Neuronal stem cell (in vitro differentiated cells): ENCODE measurements at places on chromosomes 11 and 22.
A peak's percentile ranks its signal among the peaks of the same experiment; 100 is the strongest.

DNA sequence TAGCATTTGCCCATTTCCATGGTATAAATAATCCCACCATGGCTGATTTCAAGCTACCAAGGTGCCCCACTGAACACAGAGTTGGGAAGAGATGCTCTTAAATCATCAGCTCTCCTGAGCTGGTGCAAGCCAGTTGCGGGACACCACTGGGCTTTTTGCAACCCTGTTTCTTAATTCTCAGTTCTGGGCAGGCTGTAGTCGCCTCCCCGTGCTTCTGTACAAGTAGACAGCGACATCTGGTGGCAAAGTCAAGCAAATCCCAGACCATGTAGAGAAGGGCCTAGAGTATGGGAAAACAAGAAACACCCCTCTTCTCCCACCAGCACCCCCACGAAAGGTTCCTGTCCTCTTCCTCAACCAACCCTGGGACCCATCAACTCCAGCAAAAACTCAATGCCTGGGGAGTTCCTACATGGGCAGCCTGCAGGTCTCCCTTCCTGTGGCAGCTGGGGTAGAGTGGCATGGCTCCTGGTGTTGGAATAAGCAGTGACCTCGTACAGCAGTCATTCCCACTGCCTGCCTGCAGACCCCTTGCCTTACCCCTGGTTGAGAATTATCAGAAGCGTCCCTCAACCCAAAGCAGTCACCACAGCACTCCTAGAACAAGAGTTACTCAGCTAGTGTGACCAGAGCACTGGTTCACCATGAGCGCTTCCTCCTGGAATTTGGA lies 68.4 kb downstream of the IGLL5 start:
- H3K27me3 ChIP-seq = peaks cover 3% of the 10 kb centered on the region
- H3K36me3 ChIP-seq = no peaks in the 10 kb centered on the region
- DNase-seq = peak; percentile 79
- no peak overlapping the region for H3K27ac ChIP-seq
- no peaks in the 10 kb centered on the region for H3K4me1 ChIP-seq

DNA sequence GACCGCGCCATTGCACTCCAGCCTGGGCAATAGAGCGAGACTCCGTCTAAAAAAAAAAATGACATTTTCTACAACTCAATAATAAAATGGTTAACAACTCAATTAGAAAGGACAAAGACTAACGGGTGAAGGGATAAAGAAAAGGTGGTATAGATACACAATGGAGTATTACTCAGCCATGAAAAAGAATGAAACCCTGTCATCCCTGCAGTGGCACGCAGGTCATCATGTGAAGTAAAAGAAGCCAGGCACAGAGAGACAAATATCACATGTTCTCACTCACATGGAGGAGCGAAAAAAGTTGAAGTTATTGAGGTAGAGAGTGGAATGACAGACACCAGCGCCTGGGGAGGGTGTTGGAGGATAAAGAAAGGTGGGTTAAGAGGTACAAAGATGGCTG lies 39.0 kb downstream of the WNT7B start:
- H3K27ac ChIP-seq = no peak overlapping the region
- H3K36me3 ChIP-seq = no peaks in the 10 kb centered on the region
- H3K27me3 ChIP-seq = no peaks in the 10 kb centered on the region
- H3K4me3 ChIP-seq = no peak overlapping the region
- no peak for DNase-seq

DNA sequence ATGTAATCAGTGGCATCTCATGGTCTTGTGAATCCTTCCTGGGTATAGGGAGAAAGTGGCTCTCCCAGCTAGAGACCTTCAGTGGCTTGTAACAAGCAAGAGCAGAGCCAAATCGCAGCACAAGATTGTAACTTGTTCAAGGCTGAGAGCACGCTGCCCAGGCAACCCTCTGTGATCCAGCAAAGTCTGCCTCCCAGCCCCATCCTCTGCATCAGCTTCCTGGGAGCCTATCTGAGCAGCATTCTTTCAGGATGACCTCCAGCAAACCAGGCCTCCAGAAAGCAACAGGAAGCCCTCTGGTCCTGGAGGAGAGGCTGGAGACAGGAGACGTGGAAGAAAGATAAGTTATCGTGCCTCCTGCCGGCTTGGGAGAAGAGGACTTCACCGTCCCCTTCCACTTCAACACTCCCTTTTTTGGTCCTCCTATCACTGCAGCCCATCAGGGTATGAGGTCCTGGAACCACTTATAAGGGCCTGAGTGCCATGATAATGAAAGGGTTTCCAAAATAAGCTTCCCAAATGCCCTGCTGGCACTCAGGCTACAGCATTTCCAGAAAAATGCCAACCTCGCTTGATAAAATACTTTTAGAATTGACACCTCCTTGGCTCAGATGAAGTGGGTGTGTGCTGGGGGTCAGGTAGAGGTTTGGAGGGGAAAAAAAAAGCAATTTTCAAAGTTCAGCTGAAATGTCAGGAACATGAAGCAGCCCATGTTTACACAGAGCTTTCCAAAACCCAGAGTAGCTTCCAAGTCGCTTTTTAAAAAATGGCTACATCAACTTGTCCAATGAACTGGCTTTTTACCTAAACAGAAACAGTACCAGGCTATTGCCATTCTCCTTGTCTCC lies 80.2 kb downstream of the PLEKHA7 start:
- no peaks in the 10 kb centered on the region for H3K27me3 ChIP-seq
- no peaks in the 10 kb centered on the region for H3K36me3 ChIP-seq
- H3K4me3 ChIP-seq = no peak overlapping the region
- H3K4me1 ChIP-seq = no peaks in the 10 kb centered on the region
- H3K27ac ChIP-seq = no peak overlapping the region
- DNase-seq = no peak

- no peak within 1 kb of the TSS for H3K27ac ChIP-seq
- H3K4me1 ChIP-seq = no peaks in the 10 kb centered on the region
- no peak within 1 kb of the TSS for H3K4me3 ChIP-seq
- DNase-seq = no peak
- H3K27me3 ChIP-seq = no peaks in the 10 kb centered on the region
Measured at GRCh38 chr11:55634813-55635212, at the start of gene OR4P4. OR4P4 (plus strand) TSS chr11:55635113.

DNA sequence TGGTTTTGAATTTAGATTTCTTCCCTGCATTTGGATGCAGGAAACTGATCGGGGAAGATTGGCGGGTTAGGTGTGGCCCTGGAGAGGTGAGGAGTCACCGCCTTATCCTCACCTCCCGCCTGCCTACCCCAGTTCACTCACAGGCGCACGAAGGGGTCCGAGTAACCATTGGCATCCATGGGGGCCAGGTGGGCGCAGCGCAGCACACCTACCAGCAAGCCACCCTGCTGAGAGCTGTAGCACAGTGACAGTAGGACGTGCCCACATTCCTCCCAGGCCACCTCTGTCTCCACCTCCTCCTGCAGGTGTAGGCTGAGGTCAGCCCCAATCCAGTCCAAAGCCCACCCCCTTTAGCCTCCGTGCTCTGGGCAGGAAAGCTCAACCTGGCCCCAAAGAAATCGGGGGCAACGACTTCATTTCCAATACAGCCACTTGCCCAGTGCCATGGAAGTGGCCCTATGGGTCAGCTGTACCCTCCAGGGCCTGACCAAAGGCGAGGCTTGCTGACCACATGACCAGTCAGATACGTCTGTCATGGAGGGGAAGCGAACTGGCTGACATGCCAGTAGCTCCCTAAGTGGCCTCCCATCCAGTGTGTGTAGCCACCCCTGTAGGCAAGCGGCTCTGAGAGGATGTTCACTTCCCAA lies 6.7 kb downstream of the NDUFV1 start:
- DNase-seq = no peak
- H3K4me1 ChIP-seq = peaks cover 25% of the 10 kb centered on the region
- peaks cover 44% of the 10 kb centered on the region for H3K36me3 ChIP-seq
- no peak overlapping the region for H3K27ac ChIP-seq

GRCh38 chr22:28620244-28620922 lies 59.3 kb downstream of the TTC28 start:
- peaks cover 25% of the 10 kb centered on the region for H3K36me3 ChIP-seq
- H3K27ac ChIP-seq = no peak overlapping the region
- H3K4me3 ChIP-seq = no peak overlapping the region
- no peaks in the 10 kb centered on the region for H3K4me1 ChIP-seq

GRCh38 chr11:57599381-57599780 lies 1.9 kb downstream of the SERPING1 start:
- H3K27me3 ChIP-seq = no peaks in the 10 kb centered on the region
- peak overlapping the region; percentile 55 for H3K4me3 ChIP-seq
- DNase-seq = no peak
- no peak overlapping the region for H3K27ac ChIP-seq

DNA sequence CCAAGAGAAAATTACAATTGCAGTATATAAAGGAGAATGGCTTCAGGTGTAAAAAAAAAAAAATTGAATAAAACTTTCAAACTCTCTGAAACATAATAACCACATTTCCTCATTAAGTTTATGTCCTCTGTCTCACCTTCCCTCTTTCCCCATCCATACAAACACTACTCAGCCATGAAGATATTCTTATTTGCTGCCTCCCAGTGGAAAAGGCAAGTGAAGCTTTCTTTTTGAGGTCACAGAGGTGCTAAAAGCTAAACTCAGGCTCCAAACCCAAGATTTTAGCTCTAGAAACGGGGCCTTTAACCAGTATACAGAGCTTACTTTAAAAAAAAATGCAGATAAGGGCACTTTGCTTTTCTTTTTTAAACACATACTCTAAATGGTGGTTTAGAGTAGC lies 1568.5 kb downstream of the FAM181B start:
- no peaks in the 10 kb centered on the region for H3K36me3 ChIP-seq
- H3K27ac ChIP-seq = no peak overlapping the region
- H3K4me1 ChIP-seq = no peaks in the 10 kb centered on the region
- H3K27me3 ChIP-seq = no peaks in the 10 kb centered on the region
- no peak for DNase-seq

DNA sequence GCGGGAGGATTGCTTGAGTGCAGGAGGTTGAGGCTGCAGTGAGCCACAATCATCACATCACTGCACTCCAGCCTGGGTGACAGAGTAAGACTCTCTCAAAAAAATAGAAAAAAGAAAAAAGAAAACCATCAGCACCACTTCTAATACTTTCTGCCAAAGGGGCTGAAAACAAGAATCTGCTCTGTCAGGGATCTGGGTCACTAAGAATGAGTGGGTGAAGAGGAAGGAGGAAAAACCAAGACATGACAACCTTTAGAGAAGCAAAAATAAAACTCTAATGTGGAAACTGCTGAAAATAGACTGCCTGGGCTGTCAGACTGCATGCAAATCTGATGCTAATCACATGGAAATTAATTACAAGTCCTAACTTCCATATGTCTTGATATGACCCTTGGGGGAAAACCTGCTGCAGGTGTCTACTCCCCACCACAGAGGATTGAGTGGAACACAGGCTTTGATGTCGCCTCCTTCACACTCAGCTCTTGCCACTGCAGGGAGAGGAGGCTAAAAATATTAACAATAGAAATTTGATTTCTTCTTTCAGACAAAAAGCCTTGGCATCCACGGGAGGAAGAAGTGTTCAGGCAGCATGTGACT lies 62.5 kb upstream of the CRTAM start:
- no peaks in the 10 kb centered on the region for H3K27me3 ChIP-seq
- H3K4me1 ChIP-seq = no peaks in the 10 kb centered on the region
- no peak for DNase-seq
- H3K4me3 ChIP-seq = no peak overlapping the region

GRCh38 chr11:67320011-67320410 lies 16.7 kb downstream of the SSH3 start:
- H3K27me3 ChIP-seq = no peaks in the 10 kb centered on the region
- no peak for DNase-seq
- peaks cover 6% of the 10 kb centered on the region for H3K4me1 ChIP-seq
- H3K4me3 ChIP-seq = no peak overlapping the region
- no peak overlapping the region for H3K27ac ChIP-seq
- H3K36me3 ChIP-seq = no peaks in the 10 kb centered on the region

GRCh38 chr22:41488076-41488475 lies 19.2 kb downstream of the ACO2 start:
- H3K27me3 ChIP-seq = no peaks in the 10 kb centered on the region
- no peak overlapping the region for H3K4me3 ChIP-seq
- H3K4me1 ChIP-seq = peaks cover 4% of the 10 kb centered on the region
- H3K36me3 ChIP-seq = no peaks in the 10 kb centered on the region
- no peak for DNase-seq

GRCh38 chr11:69641681-69642548 lies 959 bp downstream of the CCND1 start:
- peaks cover 13% of the 10 kb centered on the region for H3K36me3 ChIP-seq
- H3K4me3 ChIP-seq = peak overlapping the region; percentile 65
- peaks cover 8% of the 10 kb centered on the region for H3K27me3 ChIP-seq
- H3K27ac ChIP-seq = no peak overlapping the region
- peaks cover 31% of the 10 kb centered on the region for H3K4me1 ChIP-seq

GRCh38 chr11:32333320-32333991 lies 101.9 kb downstream of the WT1 start:
- H3K36me3 ChIP-seq = no peaks in the 10 kb centered on the region
- no peaks in the 10 kb centered on the region for H3K4me1 ChIP-seq
- H3K4me3 ChIP-seq = peak overlapping the region; percentile 75
- peak; percentile 51 for DNase-seq

- H3K27me3 ChIP-seq = no peaks in the 10 kb centered on the region
- no peak overlapping the region for H3K27ac ChIP-seq
Measured at GRCh38 chr11:14269692-14270573, 89.0 kb downstream of the RRAS2 start.

- no peak overlapping the region for H3K27ac ChIP-seq
- H3K4me1 ChIP-seq = peaks cover 7% of the 10 kb centered on the region
- no peak overlapping the region for H3K4me3 ChIP-seq
- H3K36me3 ChIP-seq = no peaks in the 10 kb centered on the region
Measured at GRCh38 chr11:414318-414857, 411 bp downstream of the SIGIRR start.

DNA sequence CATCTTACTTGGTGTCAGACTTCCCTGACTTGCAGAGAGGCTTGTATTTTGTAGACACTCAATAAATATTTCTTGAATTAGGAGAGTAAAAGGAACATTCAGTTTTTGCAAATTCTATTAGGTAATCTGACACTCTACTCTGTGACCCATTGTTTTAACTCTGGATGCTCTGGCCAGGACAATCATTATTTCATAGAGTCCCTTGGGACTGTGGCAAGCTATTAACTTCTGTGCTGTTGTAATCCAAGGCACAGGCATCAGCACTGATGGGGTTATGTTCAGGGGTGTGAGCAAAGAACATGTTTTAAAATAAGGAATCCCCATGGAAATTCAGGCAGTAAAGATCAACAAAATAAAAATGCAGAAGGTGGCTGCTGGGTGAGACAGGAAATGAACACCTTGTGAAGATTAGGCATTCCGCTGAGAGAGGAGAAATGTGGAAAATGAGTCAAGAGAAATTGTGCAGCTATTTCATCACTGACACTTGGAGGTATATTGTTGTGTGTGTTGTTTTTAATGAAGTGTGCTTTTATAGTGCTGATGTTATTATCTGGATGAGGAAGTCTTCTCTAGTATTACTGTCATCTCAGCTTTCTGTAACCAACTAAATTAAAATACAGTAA lies 175.2 kb downstream of the WNT11 start:
- H3K36me3 ChIP-seq = peaks cover 4% of the 10 kb centered on the region
- H3K27me3 ChIP-seq = no peaks in the 10 kb centered on the region
- no peak for DNase-seq
- no peak overlapping the region for H3K4me3 ChIP-seq
- H3K27ac ChIP-seq = no peak overlapping the region
- H3K4me1 ChIP-seq = no peaks in the 10 kb centered on the region

GRCh38 chr22:29738118-29738815 lies 18.5 kb downstream of the CABP7 start:
- H3K36me3 ChIP-seq = peaks cover 2% of the 10 kb centered on the region
- no peak for DNase-seq
- H3K4me1 ChIP-seq = no peaks in the 10 kb centered on the region
- H3K27me3 ChIP-seq = no peaks in the 10 kb centered on the region
- H3K27ac ChIP-seq = no peak overlapping the region

GRCh38 chr11:64560139-64560771 lies 30.8 kb upstream of the SLC22A12 start:
- no peaks in the 10 kb centered on the region for H3K36me3 ChIP-seq
- no peak overlapping the region for H3K4me3 ChIP-seq
- no peak overlapping the region for H3K27ac ChIP-seq
